ENCODE measurements at places on chromosomes 3 and 15.

DNA sequence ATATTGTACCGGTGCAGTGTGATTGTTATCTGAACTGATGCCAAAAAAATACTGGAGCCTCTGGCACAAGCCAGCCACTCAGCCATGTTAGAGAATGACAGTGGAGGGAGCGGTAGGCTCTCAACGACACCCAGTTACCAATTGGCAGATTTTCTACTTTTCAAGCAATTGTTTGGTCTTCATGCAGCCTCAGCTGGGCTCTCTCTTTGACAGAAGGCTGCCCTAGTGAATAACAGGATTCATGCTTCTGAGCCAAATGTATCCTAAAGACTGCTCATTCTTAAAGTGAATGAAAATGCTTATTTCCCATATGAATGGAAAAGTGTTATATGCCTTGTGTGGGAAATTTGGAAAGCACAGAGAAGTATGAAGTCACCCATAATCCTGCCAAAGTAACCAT lies 261.2 kb upstream of the TRIM42 start:
- no peak for DNase-seq

DNA sequence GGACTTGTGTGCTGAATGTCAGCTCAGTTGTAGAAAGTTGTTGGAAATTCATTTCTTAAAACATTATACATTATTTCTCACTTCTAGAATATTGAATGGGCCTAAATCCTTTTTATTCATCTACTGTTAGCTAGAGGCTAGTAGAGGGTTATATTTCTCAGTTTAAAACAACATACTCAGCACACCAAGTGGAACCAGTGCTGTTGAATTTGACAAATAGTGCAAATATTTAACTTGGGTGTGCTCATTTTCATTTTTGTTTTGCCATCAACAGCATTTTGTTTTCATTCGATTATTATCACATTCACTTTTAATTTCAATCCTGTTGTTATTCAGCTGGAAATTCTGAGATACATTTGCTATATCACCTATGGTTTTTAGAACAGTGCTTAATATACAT lies 269.4 kb upstream of the PEX5L start:
- DNase-seq = no peak

GRCh38 chr3:194105292-194105691 lies 30.7 kb upstream of the HES1 start:
- no peak for DNase-seq

- no peak for DNase-seq
Measured at GRCh38 chr3:182330646-182331045, 462.7 kb upstream of the ATP11B start.

DNA sequence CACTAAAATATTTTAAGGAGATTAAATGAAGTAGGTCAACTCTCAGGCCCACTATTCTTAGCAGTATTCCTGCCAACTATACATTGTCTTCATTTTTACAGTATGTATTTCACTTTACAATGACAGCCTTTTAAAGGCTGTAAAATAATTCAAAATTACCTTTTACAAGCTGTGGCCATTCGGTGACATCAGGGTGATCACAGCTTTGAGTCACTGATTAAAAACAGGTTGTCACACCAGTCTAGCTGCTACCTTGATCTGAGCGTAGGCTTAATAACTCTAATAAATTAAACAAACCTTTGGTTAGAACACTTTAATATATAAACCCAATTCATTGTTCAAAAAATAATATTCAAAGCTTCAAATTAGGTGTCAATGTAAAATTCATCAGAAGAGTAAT lies 29.9 kb downstream of the UBE3A start:
- DNase-seq = no peak

GRCh38 chr3:34948517-34948916 lies 690.8 kb upstream of the ARPP21 start:
- no peak for DNase-seq

Measured in mesenteric fat pad (tissue), 1 donor.